NCI-H1092 (cell line): ENCODE measurements at places on chromosomes 4 and X.

DNA sequence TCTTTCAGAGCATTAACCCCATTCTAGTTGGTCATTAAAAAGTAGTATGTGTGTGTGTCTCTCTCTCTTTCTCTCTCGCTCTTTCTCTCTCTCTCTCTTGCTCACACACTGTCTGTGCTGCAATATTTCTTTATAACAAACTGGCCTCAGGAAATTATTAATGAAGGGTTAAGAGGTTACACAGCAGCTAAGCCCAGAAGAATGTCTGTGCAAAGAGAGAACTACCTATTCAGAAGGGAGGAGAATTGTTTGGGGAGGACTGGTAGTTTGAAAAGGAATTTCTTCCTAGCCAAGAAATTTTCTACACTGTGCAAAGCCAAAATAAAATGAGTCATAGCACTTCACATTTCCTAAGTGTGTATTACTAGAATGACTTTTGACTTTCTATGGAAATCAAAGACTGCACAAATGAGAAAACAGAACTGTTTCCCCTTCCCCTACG, 22.2 kb downstream of the PDGFC start:
- DNase-seq, result no peak

GRCh38 chrX:36856849-36857248, 151.3 kb upstream of the FAM47C start:
- no peak for DNase-seq

DNA sequence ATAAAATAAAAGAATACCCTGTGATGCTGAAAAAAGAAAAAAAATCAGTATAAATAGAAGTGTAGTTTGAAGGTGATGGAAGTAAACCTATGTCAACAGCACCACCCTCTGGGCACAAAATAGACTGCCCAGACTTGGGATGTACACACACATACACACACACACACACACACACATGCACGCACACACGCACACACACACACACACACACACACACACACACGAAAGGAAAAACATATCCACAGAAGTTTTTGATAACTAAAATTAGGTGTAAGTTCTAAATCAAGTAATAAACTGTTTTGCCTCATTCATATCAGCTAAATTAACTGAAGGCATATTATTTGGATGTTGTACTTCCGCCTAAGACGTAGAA, 40.5 kb downstream of the ANXA5 start:
- DNase-seq, result peak; percentile 15

DNA sequence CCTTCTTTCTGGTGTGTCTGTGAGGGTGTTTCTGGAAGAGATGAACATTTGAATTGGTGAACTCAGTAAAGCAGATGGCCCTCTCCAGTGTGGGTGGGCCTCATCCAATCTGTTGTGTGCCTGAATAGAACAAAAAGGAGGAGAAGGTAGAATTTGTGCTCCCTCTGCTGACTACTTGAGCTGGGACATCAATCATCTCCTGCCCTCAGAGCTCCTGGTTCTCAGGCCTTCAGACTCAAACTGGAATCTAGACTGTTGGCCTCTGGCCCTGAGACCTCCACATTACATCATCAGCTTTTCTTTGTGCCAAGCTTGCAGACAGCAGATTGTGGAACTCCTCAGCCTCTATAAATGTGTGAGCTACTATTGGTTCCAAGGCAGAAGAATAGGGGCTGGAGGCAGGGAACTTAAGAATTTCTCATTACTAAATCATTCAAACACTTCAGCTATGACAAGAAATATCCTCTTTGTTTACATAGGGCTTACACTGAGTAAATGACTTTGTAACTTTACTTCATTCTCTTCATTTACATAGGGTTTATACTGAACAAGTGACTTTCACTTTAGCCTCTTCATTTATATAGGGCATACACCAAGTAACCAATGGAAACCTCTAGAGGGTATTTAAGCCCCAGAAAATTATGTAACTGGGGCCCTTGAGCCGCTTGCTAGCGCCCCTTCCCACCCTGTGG, 86.9 kb upstream of the NWD2 start:
- no peak for DNase-seq

DNA sequence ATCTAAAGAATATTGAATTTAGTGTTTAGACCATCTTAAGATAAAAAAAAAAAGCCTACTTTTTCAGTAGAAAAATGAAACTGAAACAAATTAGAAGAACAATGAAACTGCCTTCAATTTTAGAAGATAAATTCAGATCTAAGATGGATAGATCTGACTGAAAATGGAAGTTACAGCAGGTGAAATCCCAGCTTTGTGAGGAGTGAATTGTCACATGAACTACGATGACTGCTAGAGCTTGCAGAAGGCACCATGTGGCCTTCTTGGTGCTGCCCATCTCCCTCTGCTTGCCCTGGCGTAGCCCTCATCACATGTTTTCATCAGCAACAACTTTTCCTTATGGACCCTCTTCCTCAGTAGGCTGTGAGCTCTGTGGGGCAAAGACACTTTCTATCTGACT, 51.4 kb upstream of the EMCN start:
- DNase-seq, result no peak

GRCh38 chr4:150366487-150366999, 215.4 kb upstream of the MAB21L2 start:
- DNase-seq, result peak; percentile 94

- peak; percentile 60 for DNase-seq
Observed at GRCh38 chrX:39261446-39262147, 460.3 kb downstream of the MID1IP1 start.

DNA sequence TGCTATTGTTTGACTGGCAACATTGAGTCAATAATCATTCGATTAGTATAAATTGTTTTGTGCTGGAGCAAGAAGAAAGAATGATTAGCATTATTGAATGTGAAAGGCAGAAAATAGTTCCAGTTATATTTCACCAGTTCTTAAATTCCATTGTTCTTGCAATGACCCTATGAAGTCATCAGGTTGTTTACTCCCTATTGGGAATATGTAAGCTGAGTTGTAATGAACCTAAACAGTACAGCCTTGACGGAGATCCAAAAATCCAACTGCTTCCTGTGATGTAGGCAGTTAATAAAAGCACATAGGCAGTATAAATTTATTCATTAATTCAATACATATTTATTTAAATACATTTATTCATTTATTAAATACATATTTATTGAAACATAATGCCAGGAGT, 947.5 kb downstream of the PCDH7 start:
- no peak for DNase-seq

- DNase-seq, result no peak
Observed at GRCh38 chr4:161949946-161950725, 213.7 kb downstream of the FSTL5 start.

DNA sequence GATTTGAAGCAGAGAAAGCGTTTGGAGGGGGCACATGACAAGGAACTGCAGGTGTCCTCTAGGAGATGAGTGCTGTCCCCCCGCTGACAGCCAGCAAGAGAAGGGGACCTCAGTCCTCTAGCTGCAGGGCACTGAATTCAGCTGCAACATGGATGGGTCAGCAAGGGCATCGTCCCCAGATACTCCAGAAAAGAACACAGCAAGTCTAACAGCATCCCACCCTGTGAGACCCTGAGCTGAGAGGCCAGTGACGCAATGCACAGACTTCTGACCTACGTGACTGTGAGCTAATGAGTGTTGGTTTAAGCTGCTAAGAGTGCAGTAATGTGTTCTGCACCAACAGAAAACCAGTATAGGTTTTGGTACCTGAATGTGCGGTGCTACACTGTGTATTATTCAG, 11.6 kb upstream of the CENPVL2 start:
- DNase-seq, result no peak

GRCh38 chr4:37073226-37073840, 171.2 kb upstream of the NWD2 start:
- no peak for DNase-seq
